ENCODE measurements at places on chromosomes 12 and 14.

- DNase-seq = no peak
Measured at GRCh38 chr12:64147875-64148274, 74.2 kb downstream of the KICS2 start.

DNA sequence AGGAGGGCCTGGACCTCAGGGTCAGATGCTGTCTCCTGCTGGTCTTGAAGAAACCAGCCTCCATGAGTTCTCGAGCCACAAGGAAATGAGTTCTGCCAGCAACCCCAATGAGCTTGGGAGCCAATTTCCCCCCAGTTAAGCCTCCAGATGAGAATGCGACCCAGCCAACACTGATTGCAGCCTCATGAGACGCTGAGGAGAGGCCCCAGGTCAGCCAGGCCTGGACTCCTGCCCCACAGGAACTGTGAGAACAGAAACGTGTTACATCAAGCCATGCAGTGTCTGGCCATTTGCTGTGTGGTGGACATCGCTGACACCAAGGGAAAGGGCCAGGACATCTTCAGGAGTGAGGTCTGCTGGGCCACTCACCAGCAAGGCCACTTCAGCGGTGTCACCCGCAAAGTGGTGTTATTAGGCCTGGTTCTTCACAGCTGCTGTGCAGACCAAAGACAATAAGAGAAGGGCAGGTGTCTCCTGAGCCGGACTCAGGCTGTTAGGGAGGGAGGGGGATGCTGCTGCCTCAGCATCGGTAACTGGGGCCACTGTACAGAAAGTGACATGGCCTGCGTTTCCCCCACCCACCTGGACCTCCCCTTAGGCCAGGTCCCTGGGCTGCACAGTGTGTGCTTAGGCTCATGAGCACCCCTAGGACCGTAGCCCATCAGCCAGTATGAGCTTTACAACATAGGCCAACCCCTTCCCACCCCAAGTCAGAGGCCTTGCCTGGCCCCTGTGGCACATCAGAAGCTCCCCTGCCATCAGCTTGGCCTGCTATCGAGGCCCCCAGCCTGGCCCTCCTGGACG, 272.4 kb upstream of the RTL1 start:
- no peak for DNase-seq

GRCh38 chr14:31441273-31442111, 15.8 kb downstream of the DTD2 start:
- DNase-seq = no peak

GRCh38 chr14:101454229-101454628, 107.1 kb upstream of the DIO3 start:
- no peak for DNase-seq

GRCh38 chr12:120583478-120584030, 2.4 kb upstream of the POP5 start:
- DNase-seq = peak; percentile 83

DNA sequence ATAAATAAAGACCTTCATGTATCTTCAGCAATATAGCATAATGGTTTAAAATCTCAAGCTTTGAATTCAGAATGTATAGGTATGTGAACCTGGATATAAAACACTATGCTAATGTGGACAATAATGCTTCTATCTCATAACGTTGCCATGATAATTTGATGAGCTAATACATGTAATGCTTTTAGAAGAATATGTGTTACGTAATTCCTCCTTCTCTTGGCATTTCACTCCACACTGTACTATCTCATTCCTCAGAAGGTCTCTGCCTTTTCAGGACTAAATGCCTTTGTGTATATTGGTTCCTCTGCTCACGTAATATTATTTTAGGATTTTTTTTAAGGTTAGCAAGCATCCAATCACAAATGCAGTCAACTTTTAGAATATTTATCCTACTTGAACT, 86.5 kb downstream of the FOXA1 start:
- no peak for DNase-seq

DNA sequence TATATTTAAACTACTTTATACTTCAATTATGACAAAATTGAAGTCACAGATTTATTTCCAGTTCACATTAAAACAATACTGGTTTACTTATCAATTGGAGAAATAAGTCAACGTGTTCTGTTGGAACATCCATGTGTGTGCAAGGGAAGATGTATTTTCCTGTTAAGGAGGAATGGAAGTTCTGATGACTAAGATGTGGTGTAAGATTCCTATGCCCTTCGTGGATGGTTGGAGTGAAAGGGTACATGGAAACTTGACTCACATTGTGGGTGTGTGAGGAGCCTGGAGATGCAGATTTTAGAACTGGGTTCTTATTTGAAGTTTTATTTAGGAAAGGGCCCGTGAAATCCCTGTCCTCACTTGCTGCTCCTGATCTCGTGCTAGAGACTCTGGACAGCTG, 95.3 kb downstream of the CATSPERB start:
- DNase-seq = no peak

GRCh38 chr14:76292561-76292960, 83.4 kb upstream of the ESRRB start:
- DNase-seq = no peak

- DNase-seq = no peak
Measured at GRCh38 chr12:112341046-112341825, 41.0 kb downstream of the HECTD4 start.

DNA sequence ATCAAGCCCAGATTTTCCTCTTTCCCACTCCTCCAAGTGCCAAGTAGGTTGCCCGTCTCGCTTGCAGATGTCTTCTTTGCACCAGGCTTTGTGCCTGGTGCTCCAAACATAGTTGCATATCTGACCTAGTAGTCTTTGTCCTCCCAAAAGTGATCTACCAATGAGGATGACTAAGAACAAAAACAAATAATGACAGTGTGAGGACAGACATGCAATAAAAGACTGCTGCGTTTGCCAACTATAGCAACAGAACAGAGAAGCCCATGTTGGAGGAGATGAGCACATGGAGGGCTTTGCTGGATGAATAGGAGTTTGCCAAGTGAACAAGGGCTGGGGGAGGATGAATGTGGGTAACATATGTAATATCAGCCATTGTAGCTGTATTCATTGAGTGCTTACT, 15.6 kb downstream of the DTX1 start:
- DNase-seq = no peak

GRCh38 chr12:66025477-66025876, 105.1 kb downstream of the LLPH start:
- DNase-seq = no peak

DNA sequence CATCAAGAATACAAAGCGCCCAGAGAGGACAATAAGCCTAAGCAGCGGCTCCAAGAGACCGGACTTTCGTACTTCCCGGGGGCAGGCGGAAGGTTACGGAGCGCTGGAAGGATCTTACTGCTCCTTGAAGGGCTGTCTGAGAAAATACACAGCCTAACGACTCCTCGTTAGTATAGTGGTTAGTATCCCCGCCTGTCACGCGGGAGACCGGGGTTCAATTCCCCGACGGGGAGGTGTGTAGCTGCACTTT, 12.1 kb upstream of the TMPO start:
- peak; percentile 88 for DNase-seq

DNA sequence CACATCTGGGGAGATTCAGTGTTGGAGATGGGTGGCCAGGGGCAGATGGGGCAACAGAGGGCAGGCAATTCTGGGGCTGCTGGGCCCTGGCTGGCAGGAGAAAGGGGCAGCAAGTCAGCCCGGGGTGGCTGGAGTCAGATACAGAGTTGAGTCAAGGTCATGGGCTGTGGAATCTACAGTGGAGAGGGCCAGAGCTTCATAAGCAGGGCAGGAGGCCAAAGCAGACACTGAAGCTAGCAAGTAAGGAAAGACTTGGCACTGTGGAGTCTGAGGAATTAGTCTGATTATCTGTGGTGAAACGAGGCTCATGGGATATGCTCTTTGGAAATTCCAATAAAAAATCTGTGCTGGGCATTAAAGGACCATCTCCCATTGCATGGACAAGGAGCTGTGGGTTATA, 95.5 kb downstream of the TMX1 start:
- no peak for DNase-seq

DNA sequence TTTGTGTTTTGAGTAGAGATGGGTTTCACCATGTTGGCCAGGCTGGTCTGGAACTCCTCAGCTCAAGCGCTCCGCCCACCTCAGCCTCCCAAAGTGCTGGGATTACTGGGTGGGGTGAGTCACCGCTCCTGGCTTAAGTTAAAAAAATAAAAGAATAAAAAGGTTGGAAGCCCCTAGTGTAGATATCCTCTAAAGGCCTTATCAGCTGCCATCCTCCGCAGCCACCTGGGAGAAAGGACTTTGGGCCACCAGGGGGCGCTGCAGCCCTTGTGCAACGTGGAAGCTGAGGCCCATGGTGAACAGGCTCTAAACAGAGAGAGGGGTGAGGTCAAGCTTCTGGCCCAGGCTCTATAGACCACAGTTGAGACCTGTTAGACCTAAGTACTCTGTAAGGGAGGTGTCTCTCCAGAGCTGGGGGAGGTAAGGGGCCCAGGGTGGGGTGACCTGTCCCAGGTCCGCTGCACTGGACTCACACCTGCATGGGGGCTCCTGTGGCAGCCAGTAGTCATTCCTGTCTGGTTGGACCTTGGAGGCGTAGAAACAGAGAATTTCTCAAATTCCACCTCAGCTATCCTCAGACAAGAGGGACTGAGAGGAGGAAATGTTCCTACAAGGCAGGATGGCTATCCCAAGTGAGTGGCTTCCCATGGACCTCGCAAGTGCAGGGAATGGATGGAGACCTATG, 14.0 kb upstream of the RACGAP1 start:
- DNase-seq = peak; percentile 87

- DNase-seq = no peak
Measured at GRCh38 chr12:5013266-5013730, 30.4 kb upstream of the KCNA5 start.

GRCh38 chr14:34060651-34060999, 109.8 kb upstream of the EGLN3 start:
- no peak for DNase-seq

- no peak for DNase-seq
Measured at GRCh38 chr14:54529811-54530210, 20.1 kb downstream of the CGRRF1 start.

DNA sequence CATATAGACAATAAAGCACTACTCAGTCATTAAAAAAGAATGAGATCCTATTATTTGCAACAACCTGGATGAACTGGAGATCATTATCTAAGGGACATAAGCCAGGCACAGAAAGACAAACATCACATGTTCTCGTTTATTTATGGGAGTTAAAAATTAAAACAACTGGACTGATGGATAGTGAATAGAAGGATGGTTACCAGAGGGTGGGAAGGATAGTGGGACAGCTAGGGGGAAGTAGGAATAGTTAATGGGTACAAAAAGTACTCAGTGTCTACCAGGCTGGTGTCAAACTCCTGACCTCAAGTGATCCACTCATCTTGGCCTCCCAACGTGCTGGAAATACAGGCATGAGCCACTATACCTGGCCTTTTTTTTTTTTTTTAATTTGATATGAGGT, 56.7 kb upstream of the KTN1 start:
- no peak for DNase-seq

DNA sequence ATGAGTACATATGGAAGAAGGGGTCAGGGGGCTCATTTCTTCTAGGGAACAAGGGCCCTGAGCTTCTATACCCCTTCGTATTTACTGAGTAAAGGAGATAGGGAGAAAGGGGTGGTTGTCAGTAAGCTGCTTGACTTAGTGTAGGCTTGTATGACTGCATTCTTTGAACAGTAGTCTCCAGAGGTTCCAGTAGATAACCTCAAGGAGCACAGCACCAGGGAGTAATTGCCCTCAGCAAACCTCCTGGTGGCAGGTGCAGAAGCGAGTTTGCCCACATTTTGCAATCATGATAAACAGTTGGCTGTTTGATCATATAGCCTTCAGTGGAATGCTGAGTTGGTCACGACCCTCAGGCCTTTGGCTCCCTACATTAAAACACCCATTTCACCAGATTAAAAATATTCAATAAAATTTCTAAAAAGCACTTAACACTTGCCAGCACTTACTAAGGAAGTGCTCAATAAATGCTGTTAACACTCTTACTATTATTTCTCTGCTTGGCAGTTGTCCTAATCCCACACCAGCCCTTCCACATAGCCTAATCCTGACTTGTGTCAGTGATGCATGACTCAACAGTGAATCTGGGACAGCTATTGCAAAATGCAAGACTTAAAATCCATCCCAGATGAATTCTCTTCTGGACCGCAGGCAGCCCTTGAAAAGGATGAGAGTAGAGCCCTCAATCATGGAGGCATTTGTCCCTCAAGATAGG, 3.7 kb upstream of the DHRS4L2 start:
- DNase-seq = no peak

DNA sequence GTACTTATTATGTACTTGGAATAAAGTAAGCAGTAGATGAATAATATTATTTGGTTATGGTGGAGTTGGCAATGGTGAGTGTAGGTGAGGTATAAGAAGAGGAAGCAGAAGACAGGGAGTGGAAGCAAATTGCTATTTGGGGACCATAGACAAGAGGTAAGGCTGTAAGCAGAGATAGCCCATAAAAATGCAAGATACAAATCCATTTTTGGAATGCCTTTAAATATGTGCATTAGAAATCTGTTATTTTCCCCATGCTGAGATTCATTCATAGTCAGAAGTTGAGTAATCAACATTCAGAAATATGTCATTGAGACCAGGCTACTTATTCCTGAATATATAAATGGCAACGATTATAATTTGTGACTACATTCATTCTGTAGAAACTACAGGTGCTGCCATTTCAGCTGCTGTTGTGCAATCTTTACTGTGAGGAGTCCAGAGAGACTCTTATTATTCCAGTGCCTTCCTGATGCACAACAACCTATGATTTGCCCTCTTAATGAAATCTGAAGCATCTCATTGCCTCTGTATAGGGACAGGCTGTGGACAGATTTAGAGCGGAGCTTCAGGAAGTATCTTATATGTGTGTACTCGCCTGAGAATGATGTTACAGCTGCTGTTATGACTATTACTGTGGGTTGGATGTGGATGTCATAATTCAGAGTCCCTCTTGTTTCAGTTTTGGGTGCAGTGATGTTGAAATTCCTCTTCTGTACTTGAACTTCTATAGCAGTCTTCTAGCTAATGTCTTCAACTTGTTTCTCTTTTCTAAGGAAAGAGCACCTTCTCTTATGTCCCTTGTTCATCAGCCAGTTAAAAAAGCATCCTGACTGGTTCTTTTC, 173.8 kb downstream of the NAV3 start:
- DNase-seq = no peak

DNA sequence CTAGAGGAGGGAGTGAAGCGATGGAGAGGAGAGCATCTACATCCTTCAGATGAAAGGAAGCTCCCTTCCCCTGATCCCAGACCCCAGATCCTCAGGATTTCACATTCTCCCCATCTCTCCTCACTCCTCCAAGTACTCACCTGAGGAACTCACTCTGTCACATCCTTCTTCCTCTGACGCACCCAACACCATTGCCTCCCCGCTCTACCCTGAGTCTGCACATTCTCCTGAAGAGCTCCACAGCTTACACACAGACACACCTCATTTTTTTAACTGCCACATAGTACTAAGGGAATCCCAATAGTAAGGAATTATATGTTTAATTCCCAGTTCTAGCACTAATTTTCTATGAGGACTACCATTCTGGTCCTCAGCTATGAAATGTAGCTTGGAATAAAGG, 16.3 kb upstream of the METTL17 start:
- no peak for DNase-seq

DNA sequence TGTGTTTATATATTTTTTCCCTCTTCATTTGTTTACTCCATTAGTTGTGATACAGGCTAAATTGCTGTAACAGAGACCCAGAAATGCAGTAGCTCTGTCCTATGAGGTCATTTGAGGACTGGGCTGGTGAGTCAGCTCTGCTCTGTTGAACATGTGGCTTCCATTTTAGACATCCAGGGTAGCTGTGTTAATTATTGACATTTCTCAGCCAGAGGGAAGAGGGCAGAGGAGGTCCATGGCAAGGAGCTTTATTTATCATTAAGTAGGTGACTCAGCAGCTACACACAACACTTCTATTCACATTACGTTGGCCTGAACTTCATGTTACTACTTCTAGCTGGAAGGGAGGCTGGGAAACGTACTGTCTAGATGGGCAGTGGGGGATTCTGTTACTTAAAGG, 85.4 kb downstream of the PTCSC3 start:
- DNase-seq = no peak

- DNase-seq = no peak
Measured at GRCh38 chr12:28711421-28711820, 437.7 kb upstream of the FAR2 start.
